ENCODE measurements at places on chromosomes 2 and 18.

DNA sequence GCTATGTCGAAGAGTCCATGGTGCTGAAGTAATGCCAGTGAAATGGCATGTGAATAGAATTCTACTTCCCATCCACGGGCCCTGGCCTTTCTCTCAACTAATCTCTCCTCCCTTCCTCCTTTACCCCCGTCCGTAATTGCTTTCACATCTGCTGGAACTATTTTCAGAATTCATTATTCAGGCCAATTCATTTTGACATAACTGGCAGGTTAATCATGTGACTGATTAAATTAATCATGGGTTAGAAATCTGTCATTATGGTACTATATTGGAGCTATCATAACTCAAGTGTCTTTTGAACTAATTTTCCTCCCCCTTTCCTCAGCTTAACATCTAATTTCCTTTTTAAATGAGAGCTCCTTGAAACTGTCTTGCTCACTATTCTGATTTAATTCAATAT, 66.9 kb downstream of the ZDBF2 start:
- DNase-seq: no peak

GRCh38 chr2:1569879-1570450, 156.7 kb downstream of the TPO start:
- no peak for DNase-seq

DNA sequence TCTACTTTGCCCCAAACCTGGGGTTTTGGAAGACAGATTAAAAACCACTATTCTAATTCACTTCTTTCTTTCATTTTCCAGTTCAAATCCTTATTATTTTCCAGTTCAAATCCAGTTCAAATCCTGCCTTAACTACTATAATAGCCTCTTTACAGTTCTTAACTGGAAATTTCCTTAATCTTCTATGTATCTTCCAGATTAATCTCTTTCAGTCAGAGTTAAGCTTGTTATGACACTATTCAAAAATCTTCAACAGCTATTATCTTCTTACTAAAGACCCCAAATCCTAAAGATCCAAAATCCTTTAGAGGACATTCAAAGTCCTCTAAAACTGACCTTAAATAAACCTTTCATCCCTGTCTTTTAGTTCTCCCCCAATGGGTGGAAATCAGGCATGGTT, 30.1 kb downstream of the EIF2AK3 start:
- no peak for DNase-seq

DNA sequence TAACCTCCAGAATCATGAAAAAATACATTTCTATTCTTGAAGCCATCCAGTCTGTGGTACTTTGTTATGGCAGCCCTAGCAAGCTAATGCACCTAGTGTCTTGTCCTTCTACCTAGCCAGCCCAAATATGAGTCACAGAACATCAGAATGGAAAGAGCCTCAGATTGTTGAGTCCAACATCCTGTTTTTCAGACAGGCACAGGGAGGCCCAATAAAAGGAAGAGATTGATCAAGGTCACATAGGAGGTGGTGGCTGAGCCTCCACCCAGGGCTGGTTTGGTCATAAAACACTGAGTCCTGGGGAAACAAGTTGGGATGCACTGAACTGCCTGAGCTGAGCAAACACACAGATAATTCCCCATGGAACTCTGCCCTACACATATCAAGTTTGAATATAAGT, 195.5 kb downstream of the TTC32 start:
- no peak for DNase-seq

GRCh38 chr2:72917877-72918553, 696 bp downstream of the EMX1 start:
- DNase-seq: no peak

DNA sequence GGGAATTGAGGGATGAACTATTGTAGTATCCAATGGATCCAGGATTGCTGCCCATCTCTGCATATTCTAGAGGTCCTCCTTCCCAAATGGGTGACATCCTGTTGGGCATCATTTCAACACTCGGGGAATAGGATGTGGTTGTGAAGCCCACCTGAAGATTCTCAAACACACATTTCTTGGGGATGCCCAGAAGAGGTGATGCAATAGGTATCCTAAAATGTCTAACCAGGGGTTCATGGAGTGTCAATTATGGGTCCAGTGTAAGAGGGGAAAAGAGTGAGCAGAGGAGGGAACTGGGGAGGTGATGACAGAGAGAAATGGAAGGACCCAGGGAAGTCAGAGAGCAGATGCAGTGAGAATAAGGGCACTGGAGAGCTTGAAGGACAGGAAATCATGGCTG, 52.1 kb downstream of the POLE4 start:
- no peak for DNase-seq

- no peak for DNase-seq
Measured at GRCh38 chr2:226057914-226058313, 658.4 kb downstream of the NYAP2 start.

DNA sequence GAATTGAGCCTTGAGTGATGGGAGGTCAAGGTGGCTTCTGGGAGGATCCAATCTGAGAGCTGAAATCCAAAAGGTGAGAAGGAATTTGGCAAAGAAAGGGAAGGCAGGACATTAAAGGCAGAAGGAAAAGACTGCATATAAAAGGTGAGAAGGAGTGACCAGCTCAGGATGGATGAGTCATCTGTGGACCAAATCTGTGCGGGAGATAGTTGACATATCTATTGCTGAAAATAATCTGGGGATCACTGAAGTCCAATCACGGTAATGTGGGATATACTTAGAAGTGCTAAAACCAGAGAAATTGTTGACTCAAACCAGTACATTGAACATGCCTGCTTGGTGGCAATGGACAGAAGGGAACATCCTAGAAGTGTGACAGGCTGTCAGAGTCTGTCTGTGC, 8.0 kb upstream of the PTPN4 start:
- DNase-seq: no peak

DNA sequence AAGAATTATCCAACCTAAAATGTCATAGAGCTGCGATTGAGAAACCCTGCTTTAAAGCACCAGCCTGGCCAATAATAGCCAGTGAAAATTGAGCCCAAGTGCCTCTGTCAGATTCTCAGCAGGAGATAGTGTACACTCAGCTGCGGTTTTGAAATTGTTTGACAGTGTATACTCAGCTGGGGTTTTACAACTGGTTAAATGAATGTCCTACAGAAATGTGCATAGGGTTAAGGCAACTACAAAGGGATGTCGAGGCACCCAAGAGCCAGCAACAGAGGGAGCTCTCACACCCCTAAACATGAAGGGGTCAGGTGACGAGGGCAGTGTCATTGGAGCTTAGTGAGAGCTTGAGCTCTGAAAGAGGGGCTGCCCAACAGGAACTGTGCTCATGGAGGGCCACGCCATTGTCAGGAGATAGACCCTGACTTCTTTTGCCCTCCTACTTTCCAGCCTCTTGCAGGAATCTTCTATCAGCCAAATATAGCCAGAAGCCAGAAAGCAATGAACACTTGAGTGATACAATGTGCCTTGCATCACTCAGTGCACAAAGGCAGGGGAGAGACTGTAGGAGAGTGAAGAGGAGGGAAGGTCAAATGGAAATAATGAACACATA, 15.1 kb downstream of the ACTG2 start:
- no peak for DNase-seq

DNA sequence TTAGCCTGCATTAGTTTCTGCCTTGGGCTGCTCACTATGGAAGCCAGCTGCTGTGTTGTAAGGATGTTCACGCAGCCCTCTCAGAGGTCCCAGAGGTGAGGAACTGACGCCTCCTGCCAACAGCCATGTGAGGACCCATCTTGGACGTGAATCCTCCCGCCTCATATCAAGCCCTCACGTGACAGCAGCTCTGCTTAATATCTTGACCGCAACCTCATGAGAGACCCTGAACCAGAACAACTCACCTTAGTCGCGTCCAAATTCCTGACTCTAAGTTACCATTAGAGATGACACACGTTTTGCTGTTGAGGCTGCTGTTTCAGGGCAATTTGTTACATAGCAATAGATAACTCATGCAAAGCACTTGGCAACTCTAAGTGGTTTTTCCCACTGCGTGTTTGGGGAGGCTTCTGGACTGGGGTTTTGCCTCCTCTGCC, 97.7 kb downstream of the TMEM17 start:
- no peak for DNase-seq

- DNase-seq: no peak
Measured at GRCh38 chr2:26298638-26299393, 47.1 kb upstream of the SELENOI start.

- no peak for DNase-seq
Measured at GRCh38 chr2:9310798-9311197, 104.2 kb downstream of the ASAP2 start.

GRCh38 chr2:240932001-240932723, 26.0 kb downstream of the CROCC2 start:
- no peak for DNase-seq

DNA sequence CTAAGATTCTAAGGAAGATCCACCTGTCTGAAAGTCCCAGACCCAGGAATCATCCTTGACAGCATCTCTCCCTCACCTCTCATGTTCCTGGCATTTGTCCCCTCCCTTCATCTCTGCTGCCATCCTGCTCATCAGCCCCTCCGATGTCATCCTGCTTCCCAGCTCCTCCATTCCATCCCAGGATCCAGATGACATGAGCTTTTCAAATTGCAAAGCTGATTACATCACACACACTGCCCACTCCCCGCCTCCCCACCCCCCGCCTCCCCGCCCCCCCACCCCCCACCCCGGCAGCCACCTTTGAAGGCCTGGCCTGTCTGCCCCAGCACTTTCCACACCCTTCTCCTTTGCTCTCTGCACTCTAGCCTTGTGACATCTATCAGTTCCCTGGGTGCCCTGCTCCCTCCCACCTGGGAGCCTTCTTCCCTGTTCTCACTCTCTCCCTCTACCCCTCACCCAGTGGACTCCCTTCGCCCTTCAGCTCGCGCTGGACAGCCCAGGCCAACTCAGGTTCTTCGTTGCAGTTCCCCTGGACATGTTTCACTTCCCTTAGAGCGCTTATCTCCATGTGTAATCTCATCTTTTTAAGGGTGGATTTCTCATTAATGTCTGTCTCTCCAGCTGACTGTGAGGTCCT, 61.6 kb downstream of the DNMT3A start:
- DNase-seq: no peak

DNA sequence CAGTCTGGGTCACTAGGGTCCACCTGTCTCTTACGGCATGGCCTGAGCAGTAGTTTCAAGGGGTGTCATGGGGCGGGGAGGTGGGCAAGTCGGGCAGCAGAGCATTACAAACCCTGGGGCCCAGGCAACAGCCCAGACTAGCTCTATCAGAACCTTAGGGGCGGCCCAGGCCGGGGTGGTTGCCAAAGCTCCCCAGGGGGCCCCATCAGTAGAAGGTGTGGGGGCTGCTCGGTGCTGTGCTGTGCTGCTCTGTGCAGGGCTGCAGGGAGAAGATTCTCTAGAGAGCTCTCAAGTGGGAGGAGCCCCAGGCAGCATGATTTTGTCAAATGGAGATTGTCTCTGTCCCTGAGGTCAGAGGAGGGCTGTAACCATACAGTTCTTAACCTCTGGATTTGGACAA, 36.4 kb upstream of the SLC14A1 start:
- DNase-seq: no peak

- no peak for DNase-seq
Measured at GRCh38 chr2:30178618-30179434, 32.0 kb downstream of the YPEL5 start.
